Activated CD8-positive, alpha-beta memory T cell treated with anti-CD3 and anti-CD28 coated beads, Interleukin-2, amount 10 ng/mL, durations not matched to agents 7 days and 5 days (primary cell): ENCODE measurements at places on chromosomes 1 and 21.
A peak's percentile ranks its signal among the peaks of the same experiment; 100 is the strongest.

DNA sequence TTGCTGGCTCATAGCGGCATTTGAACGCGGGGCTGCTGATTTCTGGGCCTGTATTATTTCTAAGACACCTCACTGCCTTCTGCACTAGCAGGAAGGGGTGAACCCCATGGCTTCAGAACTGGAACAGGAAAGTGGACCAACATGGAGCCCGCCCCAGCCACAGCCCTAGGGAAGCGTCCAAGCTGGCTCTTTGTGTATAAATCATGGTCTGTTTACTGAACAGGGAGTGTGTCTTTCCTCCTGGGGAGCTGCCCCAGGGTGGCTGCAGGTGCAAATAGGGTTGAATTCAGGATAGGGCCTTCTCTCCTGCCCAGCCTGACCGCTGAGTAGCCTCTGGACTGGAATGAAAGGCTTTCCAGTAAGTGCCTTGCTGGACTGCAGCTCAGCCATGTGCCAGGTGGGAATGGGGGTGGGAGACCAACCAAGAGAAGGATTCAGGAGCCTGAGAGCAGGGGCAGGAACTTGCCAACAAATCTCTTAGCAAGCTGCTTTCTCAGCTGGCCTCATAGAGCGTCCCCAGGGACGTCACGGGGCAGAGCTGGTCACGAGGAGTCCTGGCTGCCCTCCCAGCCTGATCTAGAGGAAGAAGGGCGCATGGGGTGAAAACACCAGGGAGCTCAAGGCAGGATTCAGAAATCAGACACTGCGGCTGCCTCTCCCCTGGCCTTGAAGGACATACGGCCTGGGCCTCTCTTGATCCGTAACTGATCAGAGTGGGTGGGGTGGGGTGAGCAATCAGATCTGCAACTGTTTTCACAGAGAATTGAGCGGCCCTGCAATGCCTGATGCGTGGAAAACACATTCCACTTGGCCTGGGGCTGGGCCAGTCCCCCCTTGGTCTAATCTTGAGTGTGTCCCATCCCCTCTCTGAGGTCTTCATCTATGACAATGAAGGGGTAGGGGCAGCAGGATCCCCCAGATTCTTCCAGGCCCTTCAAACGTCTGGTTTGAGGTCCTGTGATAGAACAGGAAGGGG, 56.5 kb upstream of the SELENON start:
- no peaks in the 10 kb centered on the region for H3K4me1 ChIP-seq
- peaks cover 29% of the 10 kb centered on the region for H3K27me3 ChIP-seq
- no peaks in the 10 kb centered on the region for H3K36me3 ChIP-seq
- no peak for DNase-seq
- no peak overlapping the region for H3K4me3 ChIP-seq

GRCh38 chr1:196302981-196303380, 305.3 kb downstream of the KCNT2 start:
- no peaks in the 10 kb centered on the region for H3K4me1 ChIP-seq
- no peak for DNase-seq
- no peak overlapping the region for H3K27ac ChIP-seq
- no peak overlapping the region for H3K4me3 ChIP-seq

DNA sequence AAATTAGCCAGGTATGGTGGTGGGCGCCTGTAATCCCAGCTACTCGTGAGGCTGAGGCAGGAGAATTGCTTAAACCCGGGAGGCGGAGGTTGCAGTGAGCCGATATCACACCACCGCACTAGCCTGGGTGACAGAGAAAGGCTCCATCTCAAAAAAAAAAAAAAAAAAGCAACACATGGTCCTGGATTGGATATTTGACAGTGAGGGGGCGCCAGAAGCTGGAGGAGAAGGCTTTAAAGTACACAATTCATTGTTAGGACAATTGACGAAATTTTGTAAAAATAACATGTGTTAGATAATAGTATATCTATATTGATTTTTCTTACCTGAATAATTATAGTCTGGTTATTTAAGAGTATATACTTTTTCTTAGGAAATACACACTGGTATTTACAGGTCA, 50.2 kb upstream of the USP25 start:
- no peak for DNase-seq
- peaks cover 12% of the 10 kb centered on the region for H3K4me1 ChIP-seq
- H3K27ac ChIP-seq: no peak overlapping the region
- no peaks in the 10 kb centered on the region for H3K36me3 ChIP-seq

GRCh38 chr1:169488157-169488556, 2.4 kb upstream of the SLC19A2 start:
- H3K36me3 ChIP-seq: no peaks in the 10 kb centered on the region
- no peak overlapping the region for H3K27ac ChIP-seq
- H3K4me1 ChIP-seq: peaks cover 53% of the 10 kb centered on the region
- no peak for DNase-seq
- no peak overlapping the region for H3K4me3 ChIP-seq

DNA sequence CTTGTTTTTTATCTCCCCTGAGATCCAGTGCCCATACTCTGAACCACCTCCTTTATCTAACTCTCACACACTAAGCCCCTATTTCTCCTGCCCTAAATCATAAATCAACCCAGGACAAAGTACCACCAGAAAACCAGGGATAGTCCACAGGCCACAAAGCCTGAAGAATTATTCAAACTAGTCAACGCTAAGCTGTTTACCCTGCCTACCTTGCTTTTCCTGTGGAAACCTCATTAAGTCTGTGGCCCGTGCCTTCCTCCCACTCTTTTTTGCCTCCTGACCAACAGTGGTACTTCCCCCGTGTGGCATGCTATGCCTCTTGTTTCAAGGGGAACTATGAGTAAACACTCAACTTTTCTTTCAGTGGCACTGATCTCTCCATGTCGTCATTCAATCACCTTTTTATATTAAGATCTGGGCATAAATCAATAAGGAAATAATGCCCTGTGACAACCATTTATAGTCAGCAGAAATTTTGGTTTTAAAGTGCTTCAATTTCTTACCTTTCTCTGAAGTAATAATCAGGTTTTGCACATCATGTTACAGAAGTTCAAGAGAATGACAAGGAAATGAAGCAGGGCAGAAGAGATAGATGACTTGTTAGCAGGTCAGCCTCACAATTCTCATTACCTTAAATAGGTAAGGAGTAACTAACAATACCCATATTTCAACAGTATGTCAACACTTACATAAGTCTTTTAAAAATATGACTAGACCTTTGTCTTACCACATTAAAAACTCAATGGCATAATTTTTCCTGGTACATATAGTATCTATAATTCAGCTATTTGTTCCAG, 32.1 kb downstream of the EYA3 start:
- H3K27ac ChIP-seq: peak overlapping the region; percentile 66
- no peak overlapping the region for H3K4me3 ChIP-seq
- DNase-seq: peak; percentile 80
- peaks cover 22% of the 10 kb centered on the region for H3K36me3 ChIP-seq
- H3K4me1 ChIP-seq: peaks cover 38% of the 10 kb centered on the region
